ENCODE measurements at places on chromosomes 11 and 22.
A peak's percentile ranks its signal among the peaks of the same experiment; 100 is the strongest.

DNA sequence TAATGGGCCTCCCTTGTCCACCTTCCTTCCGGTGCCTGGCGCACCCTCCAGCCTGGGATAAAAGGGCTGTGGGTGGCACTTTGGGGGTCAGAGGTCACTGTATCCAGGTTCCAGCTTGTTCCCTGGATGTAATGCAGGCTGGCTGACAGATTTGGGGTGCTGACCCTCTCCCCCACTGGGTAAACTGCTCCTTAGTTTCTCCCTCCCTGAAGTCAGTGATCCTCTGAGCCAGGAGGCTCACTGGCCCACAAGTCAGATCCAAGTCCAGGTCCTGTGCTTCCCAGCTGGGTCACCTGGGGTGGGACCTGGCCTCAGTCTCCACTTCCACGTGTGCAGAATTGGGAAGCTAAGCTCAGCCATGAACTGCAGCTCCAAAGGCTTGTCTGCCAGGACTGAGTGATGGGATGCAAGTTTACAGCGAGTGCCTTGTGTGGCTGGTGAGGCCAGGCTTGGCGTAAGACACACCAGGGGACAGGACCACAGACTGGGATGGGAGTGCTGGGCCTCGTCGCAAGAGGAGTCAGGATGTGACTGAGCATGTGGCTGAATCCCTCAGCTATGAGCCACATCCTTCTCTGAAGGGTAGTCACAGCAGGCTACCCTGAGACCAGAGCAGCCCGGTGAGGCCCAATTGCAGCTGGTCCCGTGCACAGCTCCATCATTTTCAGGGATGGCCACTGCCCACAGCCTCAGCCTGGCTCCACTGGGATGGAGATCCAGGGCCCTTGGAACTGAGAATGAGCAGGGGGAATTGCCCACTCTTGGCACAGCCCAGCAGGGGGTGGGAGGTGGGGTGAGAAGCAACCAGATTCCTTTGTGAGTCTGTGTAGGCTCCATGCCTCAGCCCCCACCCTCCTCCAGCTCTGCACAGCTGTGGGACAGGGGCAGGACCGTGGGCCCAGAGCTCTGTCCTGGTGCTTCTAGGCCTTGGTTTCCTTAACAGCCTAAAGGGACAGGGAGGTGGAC, 7.2 kb downstream of the SHISA8 start:
- DNase-seq = no peak

DNA sequence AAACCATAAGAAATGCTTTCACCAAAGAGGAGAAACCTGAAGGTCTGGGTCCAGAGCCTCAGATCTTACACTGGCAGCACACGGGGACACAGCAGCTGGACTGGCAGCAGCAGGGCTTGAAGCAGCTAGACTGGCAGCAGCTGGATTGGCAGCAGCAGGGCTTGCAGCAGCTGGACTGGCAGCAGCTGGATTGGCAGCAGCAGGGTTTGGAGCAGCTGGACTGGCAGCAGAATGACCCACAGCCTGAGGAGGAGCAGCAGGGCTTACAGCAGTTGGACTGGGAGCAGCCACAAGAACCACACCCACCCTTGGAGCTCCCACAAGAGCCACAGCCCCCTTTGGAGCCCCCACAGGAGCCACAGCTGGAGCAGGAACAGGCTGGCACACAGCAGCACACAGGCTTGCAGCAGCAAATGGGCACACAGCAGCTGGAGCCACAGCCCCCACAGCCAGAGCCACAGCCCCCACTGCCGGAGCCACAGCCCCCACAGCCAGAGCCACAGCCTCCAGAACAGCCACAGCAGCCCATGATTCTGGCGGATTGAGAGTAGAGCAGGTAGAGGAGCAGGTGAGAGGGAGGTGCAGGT, at the start of gene KRTAP5-11:
KRTAP5-11 (minus strand) TSS at position 567 of the 587 bp plus-strand sequence; CDS start at position 529, 38 bp downstream.
- no peak for DNase-seq

DNA sequence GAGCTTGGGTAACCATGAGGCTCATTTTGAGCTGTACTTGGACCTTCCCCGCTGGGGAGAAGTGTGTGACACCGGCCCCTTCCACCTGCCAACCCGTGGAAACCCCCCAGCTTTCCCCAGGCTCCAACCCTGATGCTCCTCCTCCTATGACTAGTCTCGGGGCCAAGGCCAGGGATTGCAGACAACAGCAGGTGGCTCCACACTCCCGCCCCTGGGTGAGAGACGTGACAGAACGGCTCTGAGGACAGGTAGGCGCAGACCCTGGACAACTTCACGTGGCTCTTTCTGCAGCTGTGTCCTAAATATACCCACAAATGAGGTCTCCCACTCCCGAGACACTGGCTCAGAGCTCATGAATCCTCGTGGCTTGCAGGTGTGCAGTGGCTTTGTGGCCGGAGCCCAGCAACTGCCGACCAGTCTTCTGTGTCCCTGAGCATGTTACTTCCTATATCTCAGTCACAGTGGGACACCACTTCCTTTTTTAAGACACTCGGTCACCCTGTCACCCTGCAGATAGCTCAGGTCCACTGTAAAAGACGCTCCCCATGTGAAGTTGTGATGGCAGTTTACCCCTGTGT, 55.2 kb downstream of the NECTIN1 start:
- DNase-seq = no peak

DNA sequence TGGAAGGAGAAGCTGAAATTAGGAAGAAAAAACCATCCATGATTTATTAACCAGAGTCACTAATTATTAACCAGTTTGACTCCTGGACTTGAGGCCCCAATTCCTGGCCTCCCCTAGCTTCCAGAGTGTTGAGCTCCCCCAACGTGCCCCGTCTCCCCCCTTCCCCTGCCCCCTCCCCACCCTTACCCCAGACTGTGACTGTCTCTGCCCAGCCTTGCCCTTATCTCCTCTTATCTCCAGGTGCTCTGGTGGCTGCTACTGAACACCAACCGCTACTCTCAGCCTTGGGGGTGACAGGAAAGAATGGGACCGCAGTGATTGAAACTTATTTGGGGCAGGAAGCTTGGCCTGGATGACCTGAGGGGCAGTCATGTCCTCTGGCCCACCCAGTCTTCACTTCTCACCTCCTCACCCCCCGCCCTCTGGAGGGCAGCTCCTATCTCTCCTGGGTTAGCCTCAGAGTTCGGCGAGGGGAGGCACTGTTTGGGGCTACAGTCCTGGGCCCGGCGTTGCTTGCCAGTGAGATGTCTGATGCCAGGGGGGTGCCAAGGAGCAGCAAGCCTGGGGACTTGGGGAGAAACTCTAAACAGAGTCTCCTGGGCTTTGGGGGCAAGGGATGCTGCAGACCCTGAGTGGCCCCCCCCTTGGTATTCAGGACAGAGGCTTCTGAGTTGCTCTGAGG, 15.5 kb downstream of the NECTIN1 start:
- peak; percentile 60 for DNase-seq

GRCh38 chr11:46279126-46280099, 2.0 kb downstream of the CREB3L1 start:
- no peak for DNase-seq

GRCh38 chr11:11363674-11364073, 10.6 kb upstream of the CSNK2A3 start:
- no peak for DNase-seq

DNA sequence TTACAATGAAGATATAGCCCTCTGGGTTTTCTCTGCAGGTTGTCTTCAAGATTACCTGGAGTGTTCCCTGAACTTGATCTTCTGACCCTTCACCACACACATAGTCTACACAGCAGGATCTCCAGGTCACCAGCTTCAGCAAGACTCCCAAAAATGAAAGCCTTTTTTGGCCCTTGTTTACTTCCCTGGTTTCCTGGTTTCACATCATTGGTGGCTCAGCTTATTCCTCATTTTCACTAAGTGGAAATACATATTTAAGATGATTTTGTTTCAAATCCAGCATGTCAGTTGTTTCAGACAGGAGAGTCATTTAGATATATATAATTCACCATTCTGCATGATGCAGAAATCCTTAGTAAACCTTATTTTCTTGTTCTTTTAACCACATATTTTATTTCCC, 41.6 kb upstream of the MPEG1 start:
- DNase-seq = no peak

DNA sequence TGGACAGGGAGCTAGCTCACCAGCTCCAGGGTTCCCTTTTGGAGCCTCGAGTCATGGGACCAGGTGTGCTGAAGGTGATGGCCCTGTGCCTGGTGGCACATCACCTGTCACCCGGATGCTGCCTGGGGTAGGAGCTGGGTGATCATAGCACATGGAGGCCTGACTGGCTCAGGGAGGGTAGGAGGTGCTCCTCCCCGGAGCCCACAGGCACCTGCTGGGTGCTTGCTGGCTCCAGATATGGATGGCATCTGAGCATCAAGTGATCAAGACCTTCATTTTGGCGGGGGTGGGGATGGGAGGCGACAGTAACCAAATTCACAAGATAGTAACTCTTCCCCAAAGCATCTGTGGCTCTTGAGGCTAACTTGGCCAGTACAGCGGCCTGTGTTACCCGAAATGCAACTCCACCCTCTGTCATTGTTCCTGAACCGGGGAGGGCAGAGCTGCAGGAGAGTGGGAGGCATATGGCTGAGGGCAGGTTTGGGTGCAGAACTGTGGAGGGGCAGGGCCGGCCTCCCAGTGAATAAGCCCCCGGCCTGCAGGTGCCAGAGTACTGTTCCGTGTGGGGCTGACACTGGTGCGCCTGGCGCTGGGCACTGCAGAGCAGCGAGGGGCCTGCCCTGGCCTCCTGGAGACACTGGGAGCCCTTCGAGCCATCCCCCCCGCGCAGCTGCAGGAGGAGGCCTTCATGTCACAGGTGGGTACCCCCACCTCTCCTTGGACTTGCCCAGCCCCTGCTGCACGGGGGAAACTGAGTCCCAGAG, 4.7 kb downstream of the TBC1D10C start:
- DNase-seq = no peak

- no peak for DNase-seq
Observed at GRCh38 chr11:126137136-126137535, 74.3 kb downstream of the RPUSD4 start.

- DNase-seq = no peak
Observed at GRCh38 chr11:2921261-2921660, 8.0 kb downstream of the PHLDA2 start.

- DNase-seq = no peak
Observed at GRCh38 chr11:65338676-65339075, 5.0 kb downstream of the DPF2 start.

GRCh38 chr11:17538731-17539130, 5.5 kb downstream of the USH1C start:
- no peak for DNase-seq

GRCh38 chr22:35348703-35349102, 32.2 kb upstream of the HMOX1 start:
- no peak for DNase-seq

- no peak for DNase-seq
Observed at GRCh38 chr11:126485021-126485792, 129.7 kb downstream of the ST3GAL4 start.

DNA sequence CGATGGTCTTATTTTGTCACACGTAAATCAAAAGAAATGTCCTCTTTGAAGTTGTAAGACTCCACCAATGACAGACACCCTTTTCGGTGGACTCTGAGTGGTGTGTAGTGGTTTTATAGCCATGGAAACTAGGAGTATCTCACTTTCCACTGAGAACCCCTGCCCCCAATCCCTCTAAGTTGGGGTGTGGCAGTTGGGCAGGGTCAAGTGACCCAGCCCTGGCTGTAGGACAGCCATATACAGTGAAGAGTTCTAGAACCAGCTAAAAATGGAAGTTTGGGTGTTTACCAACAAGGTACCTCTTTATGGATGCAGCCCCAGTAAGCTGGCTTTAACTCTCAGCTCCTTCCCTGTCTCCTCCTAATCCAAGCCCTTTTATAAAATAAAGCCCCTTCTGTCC, 5.2 kb downstream of the C22orf31 start:
- no peak for DNase-seq

DNA sequence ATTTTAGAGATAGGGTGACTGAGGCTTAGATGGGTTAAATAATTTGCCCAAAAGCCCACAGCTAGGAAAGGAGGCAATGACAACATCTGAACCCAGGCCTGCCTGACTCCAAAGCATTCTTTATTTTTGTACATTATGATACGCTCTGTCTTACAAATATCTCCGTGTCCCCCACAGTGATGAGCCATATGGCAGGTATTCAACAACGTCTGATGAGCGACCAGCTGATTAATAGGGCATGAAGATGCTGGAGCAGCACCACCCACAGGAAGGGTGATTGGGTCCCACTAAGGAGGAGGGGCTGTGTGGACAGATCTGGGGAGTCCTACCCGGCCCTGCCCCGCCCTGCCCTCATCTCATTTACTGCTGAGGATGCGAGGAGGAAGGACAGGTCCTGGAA, 380.6 kb downstream of the CADM1 start:
- DNase-seq = no peak

DNA sequence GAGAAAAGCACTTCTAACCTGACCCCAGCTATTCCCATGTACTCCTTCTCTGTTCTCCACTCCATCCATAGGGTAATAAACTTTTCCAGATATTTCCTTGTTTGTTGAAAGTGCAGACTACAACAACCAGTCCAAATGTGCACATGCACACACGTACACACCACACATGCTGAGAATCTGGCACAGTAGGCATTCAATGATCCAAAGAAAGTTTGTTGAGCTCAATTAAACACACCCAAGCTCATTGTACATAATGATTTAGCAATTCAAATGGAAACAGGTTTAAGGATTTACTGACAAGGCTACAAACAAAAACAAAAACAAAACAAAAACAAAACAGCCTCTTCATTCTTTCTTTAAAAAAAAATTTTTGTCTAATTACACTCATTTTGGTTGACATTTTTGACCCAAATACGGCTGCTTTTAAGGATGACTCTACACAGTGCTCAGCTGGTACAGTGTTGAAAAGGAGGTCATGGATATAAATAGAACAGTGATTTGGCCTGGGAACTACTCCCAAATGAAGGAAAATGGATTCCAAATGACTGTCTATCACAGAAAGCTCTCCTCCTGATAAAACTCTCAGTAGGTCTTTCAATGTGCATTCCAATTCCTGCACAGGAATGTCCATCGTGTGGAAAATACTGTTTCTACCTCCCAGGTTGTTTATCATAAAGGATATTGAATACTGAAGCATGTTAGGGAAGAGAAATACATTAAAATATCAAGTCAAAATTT, 232.2 kb downstream of the GUCY1A2 start:
- DNase-seq = no peak

DNA sequence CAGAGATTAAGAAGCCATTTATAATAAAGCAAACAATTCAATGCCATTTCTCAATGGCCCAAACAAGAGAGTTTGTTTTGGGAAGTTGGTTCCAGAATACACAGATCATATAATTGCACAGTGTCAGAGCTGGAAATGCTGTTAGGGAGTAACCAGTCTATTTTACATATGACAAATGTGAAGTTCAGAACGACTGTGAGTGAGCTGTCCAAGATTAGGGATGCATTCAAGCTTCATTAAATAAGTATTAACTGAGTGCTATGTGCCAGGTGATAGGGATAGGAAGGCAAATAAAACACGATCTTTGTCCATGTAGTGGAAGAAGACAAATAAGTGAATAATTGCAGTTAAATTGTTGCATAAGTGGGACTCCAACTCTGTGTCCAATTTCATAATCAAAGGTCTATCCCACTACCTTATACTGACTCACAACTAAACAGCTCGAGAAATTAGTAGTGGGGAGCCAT, 33.1 kb upstream of the PICALM start:
- peak; percentile 80 for DNase-seq

- DNase-seq = peak; percentile 99
Observed at GRCh38 chr11:129440028-129440713, 64.5 kb downstream of the BARX2 start.

DNA sequence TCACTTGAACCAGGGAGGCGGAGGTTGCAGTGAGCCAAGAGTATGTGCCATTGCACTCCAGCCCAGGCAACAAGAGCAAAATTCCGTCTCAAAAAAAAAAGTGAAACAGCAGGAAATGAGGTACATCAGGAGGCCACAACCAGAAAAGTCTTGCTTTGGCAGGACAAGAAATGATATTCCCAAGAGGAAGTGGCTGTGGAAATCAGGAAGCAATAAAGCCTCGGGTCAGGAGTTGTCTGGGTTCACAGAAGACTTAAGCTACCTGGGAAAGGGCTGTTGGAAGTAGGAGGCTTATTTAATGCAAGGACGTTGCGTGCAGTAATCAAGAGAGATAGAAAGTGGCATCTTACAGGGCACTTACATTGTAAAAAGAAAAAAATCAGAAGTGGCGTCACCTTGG, 9.2 kb upstream of the RELT start:
- DNase-seq = no peak

All from renal cortical epithelial cell (primary cell).